ENCODE measurements at places on chromosomes 1 and 21.
A peak's percentile ranks its signal among the peaks of the same experiment; 100 is the strongest.

- DNase-seq = no peak
Observed at GRCh38 chr21:28908351-28908750, 84.3 kb downstream of the LTN1 start.

DNA sequence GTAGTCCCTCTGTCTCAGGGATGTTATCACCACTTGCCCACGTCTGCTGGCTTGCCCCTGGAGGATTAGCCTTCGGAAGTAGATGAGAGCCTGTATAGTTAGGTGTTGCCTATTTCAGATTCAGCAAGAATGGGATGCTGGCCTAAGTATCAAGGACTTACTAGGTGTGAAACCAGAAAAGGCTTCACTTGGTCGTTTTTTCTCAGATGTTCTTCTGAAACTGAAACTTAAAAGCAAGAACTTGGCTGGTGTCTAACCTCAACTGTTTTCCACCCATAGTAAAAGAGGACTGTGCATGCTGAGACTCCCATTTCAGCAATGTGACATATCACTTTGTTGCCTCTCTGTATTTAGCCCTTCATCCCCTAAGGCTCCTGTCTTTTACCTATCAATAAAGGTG lies 67.0 kb upstream of the LRRC53 start:
- no peak for DNase-seq

DNA sequence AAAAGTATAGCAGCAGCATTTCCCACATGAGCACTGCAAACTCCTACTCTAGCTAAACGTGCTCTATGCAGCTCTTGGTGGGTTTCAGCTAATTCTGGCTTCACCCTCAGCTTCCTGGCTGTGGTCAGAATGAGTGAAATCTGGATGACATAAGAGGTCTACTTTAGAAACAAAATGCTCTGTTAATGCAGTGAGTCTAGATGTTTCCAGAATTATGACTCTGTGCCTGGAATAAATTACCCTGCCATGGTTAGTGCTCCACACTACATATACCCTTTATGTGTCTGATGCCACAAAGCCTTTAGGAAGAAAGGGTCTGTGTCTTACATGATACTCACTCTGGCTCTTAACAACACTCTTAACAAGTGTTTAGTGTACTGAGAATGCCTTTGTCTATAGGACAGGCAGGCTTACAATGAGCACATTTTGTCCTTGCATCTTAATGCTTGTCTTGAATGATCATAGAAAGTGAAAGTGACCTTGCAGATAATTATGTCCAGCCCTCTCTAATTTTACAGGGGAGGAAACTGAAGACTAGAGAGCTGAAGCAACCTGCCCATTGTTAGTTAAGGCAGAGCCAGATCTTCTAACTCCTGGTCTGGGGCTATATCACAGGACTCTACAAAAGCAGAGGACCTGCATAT lies 9.2 kb downstream of the S100A10 start:
- no peak for DNase-seq

DNA sequence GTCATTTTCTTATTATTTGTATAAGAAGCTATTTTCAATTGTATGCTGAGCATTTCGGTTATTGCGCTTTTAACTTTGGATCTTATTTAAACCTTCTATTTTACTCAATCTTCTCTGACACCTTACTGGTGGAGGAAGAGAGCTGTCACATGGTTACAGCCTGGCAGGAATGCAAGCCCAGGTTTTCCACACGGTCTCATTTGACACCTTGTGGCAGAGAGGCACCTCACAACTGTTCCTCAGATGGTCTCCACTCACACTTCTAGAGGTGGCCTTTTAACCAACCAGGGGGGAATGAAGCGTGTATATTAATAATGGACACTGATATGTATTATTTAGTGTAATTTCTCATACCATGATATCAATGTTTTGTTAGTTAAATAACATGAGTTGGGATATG lies 9.6 kb downstream of the OR2T33 start:
- DNase-seq = no peak

- DNase-seq = no peak
Observed at GRCh38 chr1:192839162-192840066, 30.6 kb downstream of the RGS2 start.

- DNase-seq = no peak
Observed at GRCh38 chr21:43937891-43938309, 72.9 kb downstream of the AGPAT3 start.

DNA sequence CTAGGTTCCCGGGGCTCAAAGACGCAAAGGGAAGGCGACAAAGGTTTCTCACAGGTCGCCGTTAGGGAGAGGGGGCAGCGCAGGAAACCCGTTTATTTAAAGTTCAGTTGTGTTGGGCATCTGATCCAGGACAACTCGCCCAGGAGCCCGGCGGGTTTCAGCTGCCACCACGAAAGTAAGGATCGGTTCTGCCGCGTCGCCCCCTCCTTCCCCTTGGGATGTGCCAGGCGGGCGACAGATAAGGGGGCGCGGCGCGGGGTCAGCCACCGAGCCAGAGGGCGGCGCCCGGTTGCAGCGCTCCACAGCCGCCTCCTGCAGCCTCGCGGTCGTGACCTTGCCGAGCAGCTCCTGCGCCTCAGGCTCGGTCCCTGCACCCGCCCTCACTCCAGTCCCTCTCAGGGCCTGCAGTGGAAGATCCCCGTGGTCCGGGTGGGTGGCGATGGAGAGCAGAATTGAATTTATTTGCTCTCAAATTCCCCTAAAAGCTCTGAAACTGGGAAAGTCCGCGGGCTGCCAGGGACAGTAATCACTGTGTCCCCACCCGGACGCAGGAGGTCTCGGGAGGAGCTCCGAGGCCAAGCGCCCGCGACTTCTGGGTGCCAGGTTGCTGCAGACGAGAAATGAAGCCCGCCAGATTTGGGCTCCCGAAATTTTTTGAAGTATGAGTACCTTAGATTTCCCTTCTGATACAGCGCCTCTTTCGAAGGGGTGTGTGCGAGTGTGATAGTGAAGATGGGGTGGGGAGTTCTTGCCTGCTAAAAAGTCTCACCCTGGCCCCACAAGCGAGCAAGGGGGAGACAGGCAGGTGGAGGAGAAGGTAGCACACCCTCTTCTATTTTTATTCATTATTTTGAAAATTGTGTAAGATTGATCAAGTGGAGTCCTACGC lies 28.4 kb upstream of the NFIA start:
- DNase-seq = peak; percentile 93

DNA sequence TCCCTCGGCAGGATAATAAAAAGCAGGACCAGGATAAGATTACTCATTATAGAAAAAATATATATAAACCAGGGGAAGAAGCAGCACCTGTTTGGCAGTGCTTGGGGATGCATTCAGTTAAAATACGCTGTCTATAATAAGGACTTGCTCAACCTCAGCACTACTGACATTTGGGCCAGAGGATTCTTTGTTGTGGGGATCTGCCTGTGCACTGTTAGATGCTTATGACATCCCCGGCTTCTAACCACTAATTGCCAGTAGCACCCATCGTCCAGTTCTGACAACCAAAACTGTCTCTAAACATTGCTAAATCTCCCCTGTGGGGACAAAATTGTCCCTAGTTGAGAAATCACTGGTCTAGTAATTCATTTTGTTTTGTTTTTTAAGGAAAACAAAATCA lies 242.1 kb downstream of the SLC45A1 start:
- no peak for DNase-seq

GRCh38 chr1:110505596-110505995 lies 13.4 kb downstream of the KCNA10 start:
- DNase-seq = no peak

- DNase-seq = no peak
Observed at GRCh38 chr1:145805057-145805456, 18.8 kb downstream of the RNF115 start.

- no peak for DNase-seq
Observed at GRCh38 chr1:155473151-155473821, 89.3 kb downstream of the ASH1L start.

DNA sequence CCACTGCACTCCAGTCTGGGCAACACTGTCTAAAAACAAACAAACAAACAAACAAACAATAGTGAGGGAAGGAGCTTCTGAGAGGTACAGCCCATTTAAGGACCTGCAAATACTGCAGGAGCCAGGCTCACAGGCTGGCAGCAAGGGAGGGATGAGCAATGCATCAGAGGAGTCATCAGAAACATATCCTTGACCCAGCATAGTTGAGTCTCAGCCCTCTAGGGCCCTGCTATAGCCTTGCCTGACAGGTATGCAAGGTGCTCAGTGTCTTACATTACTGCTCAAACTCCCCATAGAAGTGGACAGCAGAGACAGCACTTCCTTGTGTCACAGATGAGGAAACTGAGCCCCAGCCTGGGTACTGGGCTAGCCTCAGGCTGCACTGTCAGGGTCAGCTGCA lies 7.3 kb upstream of the TTC4 start:
- DNase-seq = no peak

- no peak for DNase-seq
Observed at GRCh38 chr1:114610546-114611245, 29.3 kb upstream of the BCAS2 start.
